NCI-H1417 (cell line): ENCODE measurements at places on chromosomes 4 and X.

- no peak for DNase-seq
Observed at GRCh38 chr4:874056-874455, 48.1 kb upstream of the CPLX1 start.

DNA sequence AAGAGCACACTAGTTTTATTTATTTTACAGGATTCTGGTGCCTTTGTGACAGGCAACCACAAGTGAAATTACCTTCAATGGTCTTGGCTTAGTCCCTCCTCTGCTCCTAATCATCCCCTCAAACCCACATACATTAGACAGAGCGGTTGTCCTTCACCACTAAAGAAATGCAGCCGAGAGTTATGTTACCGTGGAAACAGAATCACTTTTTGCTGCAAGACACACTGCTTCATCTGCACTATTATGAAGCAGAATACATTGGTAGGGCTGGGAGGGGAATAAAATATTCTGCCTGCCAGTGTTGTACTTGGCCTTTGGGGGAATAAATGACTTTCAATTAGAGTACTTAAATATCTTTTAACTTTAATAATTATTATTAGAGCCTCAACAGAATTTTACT, 75.2 kb downstream of the ARHGEF38 start:
- peak; percentile 3 for DNase-seq

- no peak for DNase-seq
Observed at GRCh38 chrX:47500554-47500953, 17.5 kb upstream of the ZNF41 start.

DNA sequence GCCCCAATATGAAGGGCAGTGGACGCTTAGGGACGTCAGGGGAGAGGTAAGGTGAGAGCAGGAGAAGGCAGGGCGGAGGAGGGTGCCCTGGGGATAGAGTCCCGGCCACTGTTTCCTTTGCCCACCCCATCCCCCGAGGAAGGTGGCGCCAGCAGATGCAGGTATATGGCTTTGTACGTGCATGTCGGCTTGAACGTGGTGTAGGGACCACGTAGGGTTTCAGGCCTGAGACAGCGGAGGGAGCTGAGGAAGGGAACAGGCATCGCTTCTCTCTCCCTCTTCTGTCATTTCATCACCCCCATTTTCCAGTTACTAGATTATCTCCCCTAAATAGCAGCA, 97.9 kb downstream of the PHKA2 start:
- peak; percentile 74 for DNase-seq

- DNase-seq, result no peak
Observed at GRCh38 chr4:13496605-13497004, 12.5 kb upstream of the RAB28 start.

- DNase-seq, result no peak
Observed at GRCh38 chr4:144592264-144592663, 53.7 kb upstream of the HHIP start.

DNA sequence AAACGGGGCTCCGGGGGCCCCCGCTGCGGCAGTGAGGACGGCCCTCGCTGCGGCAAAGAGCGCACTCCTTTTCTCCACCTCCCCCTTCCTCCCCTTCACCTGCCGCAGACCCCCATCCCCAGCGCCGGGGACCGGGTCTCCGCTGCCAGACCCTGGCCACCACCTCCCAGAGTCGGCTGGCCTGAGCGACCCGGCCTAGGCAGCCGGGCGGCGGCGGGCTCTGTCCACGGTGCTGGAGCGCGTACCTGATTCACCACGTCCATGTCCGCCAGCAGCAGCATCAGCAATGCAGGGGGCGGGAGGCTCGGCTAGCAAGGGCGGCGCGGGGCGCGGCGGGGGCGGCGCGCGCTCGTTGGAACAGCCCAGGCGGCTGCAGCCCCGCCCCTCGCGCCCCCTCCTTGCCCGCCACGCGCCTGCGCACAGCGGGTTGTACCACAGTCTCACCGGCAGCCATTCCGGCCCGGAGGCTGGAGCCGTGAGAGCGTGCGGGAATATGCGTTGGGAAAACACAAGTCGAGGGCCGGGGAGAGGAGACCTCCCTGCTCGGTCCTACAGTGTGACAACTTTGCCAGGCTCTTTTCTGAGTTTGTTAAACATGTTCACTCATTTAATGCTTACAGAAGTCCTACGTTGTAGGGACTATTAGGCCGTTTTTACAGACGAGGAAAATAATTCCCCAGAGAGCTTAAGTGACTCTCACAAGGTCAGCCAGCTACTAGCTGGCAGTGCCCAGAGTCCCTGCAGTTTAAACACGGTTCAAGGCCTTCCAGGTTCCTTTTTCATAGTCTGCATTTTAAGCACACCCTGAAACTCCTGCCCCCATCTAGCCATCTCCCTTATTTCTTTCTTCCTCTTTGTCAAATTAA, at the start of gene SYP:
Gene SYP (minus strand): TSS at position 288 of the 866 bp plus-strand sequence. CDS start 7 bp downstream, at position 281.
- DNase-seq, result peak; percentile 89

GRCh38 chr4:95272036-95272435, 276.7 kb downstream of the UNC5C start:
- no peak for DNase-seq

GRCh38 chr4:91904556-91904955, 399.2 kb upstream of the GRID2 start:
- no peak for DNase-seq

DNA sequence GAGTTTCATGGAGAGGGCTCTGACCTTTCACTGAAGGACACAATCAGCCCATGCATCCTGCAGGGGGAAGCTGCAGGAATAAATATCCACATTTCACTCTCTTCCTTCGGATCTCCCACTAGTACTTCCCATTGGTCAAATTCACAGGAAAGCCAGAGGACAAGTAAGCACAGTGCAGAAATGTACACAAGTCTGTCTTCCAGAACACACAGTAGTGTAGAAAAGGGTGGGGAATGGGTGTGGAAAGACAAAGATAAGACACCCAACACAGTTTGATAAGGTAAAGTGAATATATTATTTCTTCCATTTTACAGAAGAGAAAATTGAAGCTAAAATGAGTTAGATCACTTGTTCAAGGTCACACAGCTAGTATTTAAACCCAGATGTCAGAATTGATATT, 81.1 kb upstream of the PCDH19 start:
- DNase-seq, result no peak

DNA sequence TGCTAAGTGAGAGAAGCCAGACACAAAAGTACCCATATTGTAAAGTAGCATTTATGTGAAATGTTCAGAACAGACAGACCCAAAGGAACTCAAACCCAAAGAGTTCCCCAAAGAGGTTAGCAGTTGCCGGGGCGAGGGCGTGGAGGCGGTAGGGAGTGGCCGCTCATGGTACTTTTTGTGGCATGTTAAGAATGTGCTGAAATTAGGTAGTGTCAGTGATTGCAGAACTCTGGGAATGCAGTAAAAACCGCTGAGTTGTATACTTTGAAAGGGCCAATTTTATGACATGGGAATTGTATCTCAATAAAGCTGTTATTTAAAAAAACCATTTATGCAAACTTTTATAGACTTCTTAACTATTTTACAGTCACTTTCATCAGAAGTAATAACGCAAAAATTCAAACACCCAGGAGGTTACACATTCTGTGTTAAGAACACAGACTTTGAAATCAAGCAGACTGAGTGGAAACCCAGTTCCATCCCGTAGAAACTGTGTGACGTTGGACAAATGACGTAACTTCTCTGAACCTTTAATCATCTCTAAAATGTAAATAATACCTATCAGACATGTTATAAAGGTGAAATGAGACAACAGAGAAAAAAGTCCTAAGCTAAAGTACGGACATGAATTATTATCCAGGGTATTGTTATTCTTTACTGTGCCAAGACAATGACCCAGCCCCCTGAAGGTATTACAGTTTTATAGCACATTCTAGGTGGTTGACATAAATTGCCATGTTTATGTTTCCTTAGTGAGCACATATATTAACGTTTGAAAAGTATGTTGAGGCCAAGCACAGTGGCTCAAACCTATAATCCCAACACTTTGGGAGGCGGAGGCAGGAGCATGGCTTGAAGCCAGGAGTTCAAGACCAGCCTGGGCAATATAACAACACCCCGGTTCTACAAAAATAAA, 19.7 kb downstream of the ZFP42 start:
- no peak for DNase-seq

DNA sequence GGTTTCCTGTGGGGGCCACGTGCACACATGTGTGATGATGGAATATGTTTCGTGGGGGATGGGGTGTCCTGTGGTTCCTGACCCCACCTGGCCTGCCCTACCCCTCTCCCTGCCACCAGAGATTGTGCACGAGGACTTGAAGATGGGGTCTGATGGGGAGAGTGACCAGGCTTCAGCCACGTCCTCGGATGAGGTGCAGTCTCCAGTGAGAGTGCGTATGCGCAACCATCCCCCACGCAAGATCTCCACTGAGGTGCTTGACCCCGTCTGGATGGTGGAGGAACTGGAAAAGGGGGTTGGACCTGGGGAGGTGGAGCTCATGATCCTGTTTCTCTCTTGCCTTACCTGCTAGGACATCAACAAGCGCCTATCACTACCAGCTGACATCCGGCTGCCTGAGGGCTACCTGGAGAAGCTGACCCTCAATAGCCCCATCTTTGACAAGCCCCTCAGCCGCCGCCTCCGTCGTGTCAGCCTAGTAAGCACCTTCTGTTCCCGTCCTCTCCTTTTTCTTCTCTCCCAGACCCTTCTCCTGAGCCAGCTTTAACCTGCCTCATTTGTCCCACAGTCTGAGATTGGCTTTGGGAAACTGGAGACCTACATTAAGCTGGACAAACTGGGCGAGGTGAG, 5.9 kb downstream of the CDK16 start:
- DNase-seq, result no peak

DNA sequence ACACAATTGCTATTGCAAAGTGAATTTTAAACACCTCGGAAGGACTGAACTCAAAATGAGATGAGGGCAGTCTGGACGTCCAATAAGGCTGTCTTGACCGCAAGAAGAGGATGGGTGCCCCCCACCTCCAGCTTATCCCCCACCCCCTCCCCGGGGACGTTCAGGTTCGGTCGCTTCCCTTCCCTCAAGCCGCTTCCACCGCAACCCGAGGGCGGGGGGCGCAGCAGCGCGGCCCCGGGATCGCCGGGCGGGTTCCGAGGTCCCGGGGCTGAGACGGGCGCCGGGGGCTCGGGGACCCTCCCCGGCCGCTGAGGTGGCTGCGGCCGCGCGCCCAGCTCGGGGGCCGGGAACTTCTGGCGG, 480 bp downstream of the USP46 start:
- DNase-seq, result no peak

- no peak for DNase-seq
Observed at GRCh38 chr4:140937866-140938265, 181.7 kb upstream of the TBC1D9 start.

GRCh38 chr4:169993531-169993930, 32.7 kb downstream of the MFAP3L start:
- no peak for DNase-seq

- no peak for DNase-seq
Observed at GRCh38 chr4:151538963-151539362, 130.0 kb downstream of the FHIP1A start.

DNA sequence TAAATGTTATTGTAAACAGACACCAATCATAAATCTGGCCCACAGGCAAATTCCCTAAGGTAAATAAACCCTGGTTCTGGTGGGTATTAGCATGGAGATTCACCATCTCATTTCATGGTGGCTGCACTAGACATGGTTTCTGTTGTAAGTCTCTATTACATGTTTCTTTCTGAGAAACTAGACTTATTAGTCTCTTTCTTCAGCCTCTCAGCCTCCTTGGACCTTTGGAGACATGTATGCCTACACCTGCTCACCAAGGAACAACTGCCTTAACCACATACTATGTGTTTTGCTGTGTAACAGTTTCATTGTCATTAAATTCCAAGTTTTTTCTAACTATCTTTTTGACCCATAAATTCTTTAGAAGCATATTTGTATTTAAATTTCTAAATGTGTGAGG, 13.1 kb downstream of the DDIT4L start:
- DNase-seq, result no peak

DNA sequence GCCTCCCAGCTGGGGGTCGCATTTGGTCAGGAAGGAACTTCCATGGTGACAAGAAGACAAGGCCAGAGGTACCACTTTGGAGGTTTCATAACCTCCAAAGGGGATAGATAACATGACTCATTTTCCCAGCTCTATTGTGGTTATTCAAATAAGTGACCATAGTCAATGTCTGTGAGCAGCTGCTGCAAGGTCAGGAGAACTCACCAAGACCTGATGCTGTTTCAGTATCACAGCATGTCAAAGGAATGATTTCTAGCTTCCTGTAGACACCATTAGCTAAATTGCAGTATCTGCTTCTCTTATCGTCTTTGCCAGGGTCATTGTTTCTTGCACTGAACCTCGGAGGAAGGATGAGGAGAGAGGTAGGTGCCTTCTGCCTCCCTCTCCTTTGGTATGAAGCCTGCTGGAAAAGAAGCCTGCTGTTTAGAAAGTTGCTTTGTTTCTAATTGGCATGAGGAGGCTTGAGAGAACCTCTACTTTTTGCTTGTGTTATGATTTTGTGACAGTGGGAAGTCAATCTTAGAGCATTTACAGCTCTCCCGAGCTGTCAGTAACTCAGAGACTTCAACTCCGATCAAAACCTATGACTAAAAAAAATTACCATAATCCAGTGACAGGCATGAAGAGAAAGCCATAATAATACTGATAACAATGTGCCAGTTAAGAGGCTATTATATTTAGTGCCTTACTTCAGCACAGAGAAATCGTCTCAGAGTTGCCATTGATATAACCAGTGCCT, 38.0 kb upstream of the GATB start:
- DNase-seq, result no peak

GRCh38 chrX:96440941-96441340, 243.7 kb upstream of the DIAPH2 start:
- DNase-seq, result no peak

GRCh38 chr4:152938237-152938947, 2.3 kb downstream of the FHDC1 start:
- DNase-seq, result peak; percentile 43

- DNase-seq, result peak; percentile 40
Observed at GRCh38 chr4:113316879-113317278, 267.4 kb downstream of the ANK2 start.
